ENCODE measurements at places on chromosomes 3 and 15.

GRCh38 chr3:101588616-101589015 lies 14.6 kb downstream of the PCNP start:
- DNase-seq = no peak

- no peak for DNase-seq
Observed at GRCh38 chr3:105730801-105731354, 137.9 kb downstream of the CBLB start.

DNA sequence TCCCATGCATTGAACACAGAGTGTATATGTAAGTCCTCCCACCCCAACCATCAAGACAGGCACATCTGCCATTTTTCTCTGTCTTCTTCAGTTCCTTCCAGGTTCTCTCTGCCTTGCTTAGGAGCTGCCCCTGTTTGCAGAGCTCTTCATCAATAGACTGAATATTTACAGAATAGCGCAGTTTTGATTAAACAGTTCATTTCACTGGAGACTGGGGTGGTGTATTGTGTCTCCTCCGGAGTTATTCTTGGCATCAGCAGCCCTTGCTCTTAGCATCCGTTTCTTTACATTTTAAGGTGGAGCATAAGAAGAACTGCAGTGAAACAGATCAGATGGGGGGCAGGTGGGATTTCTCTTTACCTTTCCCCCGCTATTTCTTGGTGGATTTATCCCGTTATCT lies 87.7 kb downstream of the LIPC start:
- DNase-seq = no peak

GRCh38 chr3:16300881-16301359 lies 35.9 kb downstream of the OXNAD1 start:
- no peak for DNase-seq

DNA sequence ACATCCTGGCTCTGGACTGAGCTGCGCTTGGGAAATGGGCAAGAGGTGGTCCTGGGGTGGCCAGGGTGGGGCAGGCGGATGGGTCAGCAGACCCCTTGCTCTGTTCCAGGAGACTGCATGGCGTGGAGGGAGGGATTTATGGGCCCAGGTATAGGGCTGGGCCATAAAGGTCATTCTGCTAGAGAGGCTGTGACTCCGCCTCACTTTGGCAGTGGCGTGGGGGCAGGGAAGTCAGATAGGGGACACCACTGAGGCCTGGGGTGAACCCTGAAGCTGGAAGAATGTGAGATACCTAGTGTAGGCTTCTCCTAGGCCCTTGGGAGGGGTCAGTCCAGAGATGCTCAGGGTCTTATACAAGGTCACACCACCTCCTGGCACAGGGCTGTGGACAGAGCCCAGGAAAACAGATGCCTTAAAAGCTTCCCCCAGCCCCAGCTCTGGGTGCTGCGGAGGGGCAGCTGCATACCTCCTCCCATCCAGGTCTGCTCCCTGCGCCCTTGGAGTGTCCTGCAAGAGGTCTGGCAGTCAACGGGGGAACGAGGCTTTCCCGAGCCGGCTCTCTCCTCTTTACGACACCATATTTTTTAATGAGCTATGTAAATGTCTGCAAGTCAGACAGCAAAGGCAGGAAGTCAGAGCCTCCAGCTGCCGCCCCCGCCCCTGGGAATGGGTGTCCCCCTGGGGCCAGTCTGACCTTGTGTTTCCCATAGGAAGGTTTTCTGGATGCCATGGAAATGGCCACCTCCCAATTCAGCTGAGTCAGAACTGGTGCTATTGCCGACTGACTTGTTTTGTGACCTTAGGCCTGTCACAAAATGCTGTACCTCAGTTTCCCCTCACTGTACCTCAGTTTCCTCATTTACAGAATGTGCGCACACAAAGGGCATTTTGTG lies 26.3 kb downstream of the LINGO1 start:
- no peak for DNase-seq

DNA sequence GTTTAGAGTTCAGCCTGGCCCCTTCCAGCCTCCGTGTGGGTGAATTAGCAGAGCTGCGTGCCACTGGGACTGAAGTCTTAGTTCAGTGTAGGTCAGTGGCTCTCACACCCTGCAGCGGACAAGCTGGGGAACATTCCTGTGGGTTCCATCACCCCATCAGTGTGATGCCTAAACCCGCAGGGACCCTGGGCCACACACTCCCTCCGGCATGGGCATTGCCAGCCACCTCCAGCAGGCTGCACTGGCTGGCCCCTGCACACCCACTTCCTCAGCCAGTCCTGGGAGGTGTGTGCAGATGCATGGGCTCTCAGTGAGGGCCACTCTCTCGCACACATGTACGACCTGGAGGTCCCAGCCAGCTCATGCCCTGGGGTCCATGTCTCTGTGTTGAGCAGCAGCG lies 32.1 kb upstream of the TOPBP1 start:
- no peak for DNase-seq

GRCh38 chr15:42876224-42876623 lies 44.4 kb downstream of the TTBK2 start:
- DNase-seq = no peak

DNA sequence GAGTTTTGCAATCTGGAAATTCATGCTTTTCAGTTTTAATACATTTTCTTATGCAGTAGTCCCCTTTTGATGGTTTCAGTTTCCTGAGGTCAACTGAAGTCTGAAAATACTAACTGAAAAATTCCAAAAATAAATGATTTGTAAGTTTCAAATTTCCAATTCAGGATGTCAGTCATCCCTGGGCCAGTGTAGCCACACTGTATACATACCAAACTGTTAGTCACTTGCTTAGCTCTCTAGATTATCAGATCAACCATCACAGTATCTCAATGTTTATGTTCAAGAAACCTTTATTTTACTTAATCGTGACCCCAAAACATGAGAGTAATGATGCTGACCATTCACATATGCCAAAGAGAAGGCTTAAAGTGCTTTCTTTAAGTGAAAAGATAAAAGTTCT lies 715.5 kb downstream of the GBE1 start:
- no peak for DNase-seq

GRCh38 chr15:82048811-82049210 lies 3.0 kb upstream of the MEX3B start:
- DNase-seq = no peak
